ENCODE measurements at places on chromosomes 11 and 22.

DNA sequence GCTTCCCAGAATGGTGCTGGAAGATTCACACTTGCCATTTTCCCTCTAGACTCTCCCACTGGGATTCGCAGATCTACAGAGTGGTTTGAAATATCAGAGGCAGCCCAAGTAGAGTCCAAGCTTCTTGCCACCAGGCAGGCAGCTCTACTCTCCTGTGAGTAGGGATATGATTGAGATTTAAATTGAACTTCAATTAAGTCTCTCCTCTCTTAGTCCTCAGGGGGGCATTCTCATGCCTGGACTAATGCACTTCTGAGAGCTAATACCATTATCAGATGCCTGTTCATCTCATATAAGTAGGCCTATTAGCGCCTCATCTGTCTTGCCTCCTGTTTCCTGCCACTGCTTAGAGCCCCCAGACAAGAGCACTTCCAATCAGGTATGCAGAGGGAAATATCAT, 25.5 kb upstream of the AMPD3 start:
- DNase-seq, result no peak

DNA sequence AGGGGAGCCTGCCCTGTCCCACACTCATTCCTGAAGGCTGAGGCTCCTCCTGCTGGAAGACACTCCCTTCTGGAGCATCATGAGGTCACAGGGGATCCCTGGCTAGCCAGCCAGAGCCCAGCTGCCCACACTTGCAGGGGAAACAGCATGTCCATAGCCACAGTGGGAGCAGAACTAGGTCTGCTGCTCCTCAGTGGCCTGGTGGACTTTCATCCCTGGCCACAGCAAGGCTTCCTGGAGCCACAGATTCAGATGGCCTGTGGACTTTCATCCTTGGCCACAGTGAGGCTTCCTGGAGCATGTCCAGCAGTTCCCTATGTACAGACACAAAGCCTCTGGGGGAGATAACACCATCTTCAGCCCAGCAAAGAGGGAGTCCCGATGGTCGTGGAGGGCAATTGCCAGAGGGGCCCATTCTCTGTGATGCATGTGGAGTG, 5.9 kb upstream of the APOL6 start:
- DNase-seq, result no peak

DNA sequence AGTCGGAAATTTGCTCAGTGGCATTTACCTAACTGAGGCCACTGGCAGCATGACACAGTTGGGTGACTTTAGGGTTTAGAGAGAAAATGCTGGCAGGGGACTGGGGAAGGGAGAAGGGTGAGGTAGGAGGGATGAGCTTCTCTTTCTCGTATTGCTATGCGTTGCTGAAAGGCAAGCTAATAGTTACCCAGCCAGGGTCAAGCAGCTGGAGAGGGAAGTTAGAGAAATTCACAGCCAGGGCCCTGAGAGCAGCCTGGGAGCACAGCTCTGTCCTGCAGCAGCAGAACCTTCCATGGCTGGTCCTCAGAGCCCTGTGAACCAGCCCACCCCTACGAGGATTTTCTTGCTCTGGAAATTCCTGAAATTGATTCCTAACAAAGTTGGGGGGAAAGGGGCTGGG, 679.6 kb downstream of the NTM start:
- DNase-seq, result no peak

DNA sequence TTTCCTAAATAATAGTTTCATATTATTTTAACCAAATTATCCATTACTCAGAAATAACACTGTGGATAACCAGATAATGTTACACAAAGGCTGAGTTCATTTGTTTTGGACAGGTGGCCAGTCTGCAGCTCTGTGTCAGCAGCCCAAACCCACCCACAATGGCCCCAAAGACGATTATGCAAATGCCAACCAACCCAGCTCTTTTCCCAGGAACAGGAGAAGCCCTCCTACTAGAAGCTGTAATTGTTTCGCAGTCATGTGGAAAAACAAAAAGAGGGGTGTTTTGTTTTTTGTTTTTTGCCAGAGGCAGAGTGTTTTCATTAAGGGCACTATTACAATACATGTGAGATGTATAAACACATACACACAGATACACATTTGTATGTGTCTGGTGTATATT, 102.1 kb downstream of the FCHSD2 start:
- peak; percentile 86 for DNase-seq

GRCh38 chr22:43955883-43956782, 891 bp downstream of the SAMM50 start:
- no peak for DNase-seq

DNA sequence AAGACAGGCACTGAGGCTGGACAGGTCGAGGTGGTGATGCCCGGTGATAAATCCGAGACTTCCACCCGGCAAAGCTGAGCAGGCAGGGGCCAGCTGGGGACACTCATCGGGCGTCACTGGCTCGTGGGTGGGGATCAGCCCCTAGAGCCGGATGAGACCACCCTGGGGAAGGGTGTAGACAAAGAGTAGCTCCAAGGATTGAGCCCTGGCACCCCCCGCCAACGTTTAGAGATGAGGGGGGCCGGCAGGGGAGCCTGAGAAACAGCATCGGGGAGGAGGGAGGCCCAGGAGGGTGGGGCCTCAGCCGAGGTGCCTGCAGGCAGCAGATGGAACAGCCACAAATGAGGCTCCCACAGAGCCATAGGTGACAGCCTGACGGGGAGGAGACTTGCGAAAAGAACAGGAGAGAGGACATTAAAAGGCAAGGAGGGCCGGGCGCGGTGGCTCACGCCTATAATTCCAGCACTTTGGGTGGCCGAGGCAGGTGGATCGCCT, 27.4 kb upstream of the CBX7 start:
- no peak for DNase-seq

- DNase-seq, result no peak
Observed at GRCh38 chr11:120249279-120250262, 9.6 kb downstream of the POU2F3 start.

DNA sequence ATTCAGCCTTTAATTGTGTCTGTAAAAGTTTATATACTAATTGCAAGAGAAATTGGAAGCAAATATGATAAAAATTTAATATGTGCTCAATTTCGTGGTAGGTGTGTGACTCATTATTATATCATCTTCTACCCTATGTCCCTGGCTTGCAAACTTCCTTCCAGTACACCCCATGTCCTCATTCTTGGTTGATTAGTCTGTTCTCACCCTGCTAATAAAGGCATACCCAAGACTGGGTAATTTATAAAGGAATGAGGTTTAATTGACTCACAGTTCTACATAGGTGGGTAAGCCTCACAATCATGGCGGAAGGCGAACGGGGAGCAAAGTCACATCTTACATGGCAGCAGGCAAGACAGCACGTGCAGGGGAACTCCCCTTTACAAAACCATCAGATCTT, 11.9 kb downstream of the MRGPRX3 start:
- DNase-seq, result no peak

- no peak for DNase-seq
Observed at GRCh38 chr11:1908618-1909017, 10.9 kb upstream of the TNNT3 start.

- DNase-seq, result no peak
Observed at GRCh38 chr11:3035333-3035732, 21.9 kb downstream of the CARS1 start.

DNA sequence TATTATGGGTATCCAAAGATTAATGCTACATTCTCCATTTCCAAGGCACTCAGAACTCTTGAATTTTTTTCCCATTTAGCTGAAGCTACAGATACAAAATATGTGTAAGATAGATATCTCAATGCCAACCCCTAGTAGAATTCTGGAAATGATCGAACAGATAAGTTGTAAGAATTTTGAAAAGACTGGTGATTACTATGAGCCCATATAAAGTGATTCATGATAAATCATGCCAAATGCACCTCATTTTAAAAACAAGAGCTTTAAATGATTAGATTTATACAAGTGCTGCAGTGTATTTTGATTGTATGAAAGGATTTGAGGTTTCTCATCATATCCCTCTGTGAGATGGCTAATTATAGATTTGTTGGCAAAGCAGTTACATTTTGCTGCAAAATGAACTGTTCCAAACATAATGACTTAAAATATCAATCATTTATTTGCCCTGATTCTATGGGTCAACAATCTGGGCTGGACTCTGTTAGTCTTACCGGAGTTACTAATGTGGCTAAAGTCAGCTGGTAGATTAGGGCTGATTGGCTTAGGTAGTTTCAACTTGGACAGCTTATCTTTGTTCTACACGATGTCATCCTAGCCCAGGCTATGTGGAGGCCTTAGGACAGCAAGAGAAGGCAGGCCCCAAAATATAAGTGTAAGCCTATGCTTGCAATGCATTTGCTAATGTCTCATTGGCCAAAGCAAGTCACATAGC, 3.4 kb downstream of the OR10V1 start:
- no peak for DNase-seq

- DNase-seq, result peak; percentile 61
Observed at GRCh38 chr11:116580799-116581198, 192.0 kb downstream of the BUD13 start.

- DNase-seq, result no peak
Observed at GRCh38 chr11:115256397-115257197, 247.6 kb downstream of the CADM1 start.

- DNase-seq, result peak; percentile 83
Observed at GRCh38 chr22:35840302-35840739, 122.6 kb downstream of the APOL5 start.

- DNase-seq, result no peak
Observed at GRCh38 chr11:10906521-10906920, 48.7 kb upstream of the ZBED5 start.

DNA sequence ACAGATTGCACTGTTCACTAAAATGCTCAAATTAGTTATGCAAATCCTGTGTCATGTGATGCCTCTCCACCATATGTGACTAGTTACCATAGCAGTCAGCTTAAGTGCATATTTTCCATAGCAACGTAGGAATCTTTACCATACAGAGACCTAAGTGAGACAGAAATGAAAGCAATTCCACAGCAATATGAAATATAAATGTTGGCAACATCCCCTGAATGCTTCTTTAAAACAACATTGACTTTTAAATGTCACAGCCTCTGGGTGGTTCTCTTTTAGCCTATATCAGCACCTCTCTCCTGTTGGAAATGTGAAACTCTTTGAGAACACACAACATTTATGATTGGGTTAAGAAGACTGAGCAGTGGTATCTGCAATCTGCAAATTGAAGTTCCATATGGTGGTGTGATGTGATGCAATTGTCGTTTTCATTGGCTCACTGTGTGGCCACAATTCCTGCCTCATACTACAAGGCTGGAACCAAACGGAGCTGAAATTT, 814.6 kb downstream of the DLG2 start:
- DNase-seq, result no peak

- DNase-seq, result no peak
Observed at GRCh38 chr11:429391-429790, 12.4 kb downstream of the ANO9 start.

- DNase-seq, result no peak
Observed at GRCh38 chr11:126202646-126203359, 8.6 kb downstream of the RPUSD4 start.

GRCh38 chr11:57349491-57350274, 11.5 kb downstream of the P2RX3 start:
- DNase-seq, result no peak

DNA sequence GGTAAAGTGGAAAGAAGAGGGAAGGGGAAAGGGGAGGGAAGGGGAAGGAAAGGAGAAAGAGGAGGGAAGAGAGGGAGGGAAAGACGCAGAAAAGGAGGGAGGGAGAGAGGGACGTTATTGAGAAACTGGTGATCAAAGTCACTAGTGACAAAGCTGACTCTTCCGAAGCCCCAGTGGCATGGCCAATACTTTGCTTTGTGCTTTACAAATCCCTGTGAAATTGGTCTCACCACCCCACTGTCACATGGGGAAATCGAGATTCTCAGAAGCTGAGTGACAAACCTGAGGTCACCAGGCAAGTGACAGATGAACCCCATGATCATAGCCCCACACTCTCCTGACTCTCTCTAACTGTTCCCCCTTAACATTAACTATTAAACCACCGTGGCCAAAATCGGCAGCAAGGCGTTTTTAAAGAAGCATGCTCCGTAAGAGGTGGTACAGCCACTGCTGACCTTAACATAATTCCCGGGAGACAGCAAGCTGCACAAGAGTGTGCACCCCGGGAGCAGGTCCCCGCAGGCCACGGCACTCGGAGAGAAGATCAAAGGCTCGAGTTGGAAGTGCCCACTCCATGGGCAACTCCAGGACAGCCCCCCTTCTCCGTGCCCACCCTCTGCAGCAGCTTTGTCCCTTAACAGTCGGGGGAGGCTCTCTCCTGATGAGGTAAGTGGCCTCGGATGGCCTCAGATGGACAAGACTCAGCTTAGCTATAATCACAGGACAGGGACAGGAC, 34.8 kb downstream of the CELSR1 start:
- DNase-seq, result no peak

- DNase-seq, result no peak
Observed at GRCh38 chr22:31621507-31622124, 40.4 kb downstream of the PISD start.

DNA sequence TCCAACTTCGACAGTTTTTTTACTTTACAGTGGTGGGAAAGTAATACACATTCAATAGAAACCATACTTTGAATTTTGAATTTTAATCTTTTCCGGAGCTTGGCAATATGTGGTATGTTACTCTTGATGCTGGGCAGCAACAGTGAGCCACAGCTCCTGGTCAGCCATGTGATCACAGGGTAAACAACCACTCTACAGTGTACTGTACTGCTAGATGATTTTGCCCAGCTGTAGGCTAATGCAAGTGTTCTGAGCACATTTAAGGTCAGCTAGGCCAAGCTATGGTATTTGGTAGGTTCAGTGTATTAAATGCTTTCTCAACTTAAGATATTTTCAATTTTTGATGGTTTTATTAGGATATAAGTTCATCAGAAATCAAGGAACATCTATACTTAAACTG, 48.7 kb upstream of the GRIK4 start:
- no peak for DNase-seq

GRCh38 chr11:48129697-48130395, 86.8 kb upstream of the OR4B1 start:
- DNase-seq, result no peak

DNA sequence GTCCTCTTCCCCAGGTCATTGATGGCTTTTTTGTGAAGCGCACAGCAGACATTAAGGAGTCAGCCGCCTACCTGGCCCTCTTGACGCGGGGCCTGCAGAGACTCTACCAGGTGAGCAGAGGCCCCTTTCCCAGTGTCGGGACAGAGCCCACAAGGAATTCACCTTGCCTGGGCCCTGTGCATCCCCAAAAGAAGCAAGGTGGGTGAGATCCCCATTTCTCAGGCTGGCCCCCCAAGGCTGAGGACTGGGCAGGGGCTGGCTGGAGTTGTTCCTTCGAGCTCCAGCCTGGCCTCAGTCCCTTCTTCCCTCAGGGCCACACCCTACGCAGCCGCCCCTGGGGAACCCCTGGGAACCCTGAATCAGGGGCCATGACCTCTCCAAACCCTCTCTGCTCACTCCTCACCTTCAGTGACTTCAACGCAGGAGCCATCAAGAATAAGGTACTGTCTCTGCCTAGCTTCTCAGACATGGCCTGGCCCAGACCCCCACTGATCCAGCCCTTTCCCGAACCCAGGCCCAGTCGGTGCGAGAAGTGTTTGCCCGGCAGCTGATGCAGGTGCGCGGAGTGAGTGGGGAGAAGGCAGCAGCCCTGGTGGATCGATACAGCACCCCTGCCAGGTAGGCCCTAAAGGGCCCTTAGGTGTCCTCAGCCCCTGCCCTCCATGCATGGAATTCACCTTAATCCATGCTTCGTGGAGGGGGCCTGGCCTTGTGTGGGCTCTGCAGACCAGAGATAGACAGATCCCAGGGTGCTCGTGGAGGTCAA, 4.7 kb downstream of the MUS81 start:
- DNase-seq, result no peak
